Endothelial cell (in vitro differentiated cells): ENCODE measurements at places on chromosomes 1 and 21. TPM values are rescaled to one million over a fixed set of nuclear protein-coding genes. Genes with fewer than 3 reads are reported as not detected.

The SPRR2A gene
- total RNA-seq = not detected

The STPG1 gene
- total RNA-seq = 10.0 TPM

The FCMR gene
- 8.4 TPM for total RNA-seq

The ANXA9 gene
- total RNA-seq = not detected

DNA sequence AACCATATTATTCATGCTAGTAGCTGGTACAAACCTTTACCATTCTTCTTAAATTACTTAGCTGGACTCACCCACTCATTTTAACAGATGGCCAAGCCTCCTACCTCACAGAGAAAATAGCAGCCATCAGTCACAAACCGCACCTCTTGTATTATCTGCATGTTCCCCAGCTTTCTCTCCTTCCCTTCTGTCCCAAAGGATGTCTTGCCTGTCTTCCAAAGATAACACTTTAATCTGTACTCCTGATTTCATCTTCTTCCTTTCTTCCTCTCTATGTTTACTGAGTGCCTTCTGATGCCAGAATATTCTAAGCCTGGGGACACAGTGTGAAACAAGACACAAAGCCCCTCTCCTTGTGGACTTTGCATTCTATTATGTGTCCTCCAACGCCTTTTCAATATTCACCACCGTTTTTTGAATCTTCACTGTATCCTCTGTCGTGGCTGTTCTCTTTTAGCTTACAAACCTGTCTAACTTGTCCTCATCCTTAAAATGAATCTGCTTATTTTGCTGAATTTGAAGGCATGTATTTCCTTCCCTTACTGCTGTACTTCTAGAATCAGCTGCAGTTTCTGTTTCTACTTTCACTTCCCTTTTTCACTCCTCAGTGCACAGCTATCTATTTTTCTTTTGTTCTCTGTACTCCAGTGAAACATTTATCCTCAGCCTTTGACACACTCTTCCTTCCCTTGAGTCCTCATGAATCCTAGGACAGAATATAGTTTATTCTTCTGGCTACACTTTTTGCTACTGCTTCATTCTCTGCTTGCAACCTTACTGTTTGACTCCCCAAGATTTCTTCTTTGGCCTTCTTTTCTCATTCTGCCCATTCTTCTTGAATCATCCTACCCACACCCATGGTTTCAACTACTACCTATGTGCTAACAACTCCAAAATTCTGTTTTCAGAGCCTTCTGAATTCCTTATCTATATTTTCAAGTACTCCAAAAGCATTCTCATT is 216.9 kb upstream of the SAMSN1 start:
- DNase-seq = no peak

DNA sequence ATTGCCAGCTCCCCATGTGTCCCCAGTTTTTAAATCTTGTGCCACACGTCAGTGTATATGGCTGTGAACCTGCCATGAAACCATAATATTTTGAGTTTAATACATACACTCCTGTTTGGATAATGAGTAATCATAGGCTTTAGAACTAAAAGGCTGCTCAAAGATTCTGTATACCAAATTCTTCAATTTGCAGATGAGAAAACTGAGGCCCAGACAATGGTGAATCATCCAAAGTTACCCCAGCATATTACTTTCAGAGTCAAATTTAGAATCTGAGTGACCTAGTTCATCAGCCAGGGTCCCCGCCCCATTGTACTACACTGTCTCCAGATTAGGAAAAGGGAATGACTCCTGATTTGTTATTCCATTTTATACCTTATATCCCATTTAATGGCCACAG is 224.6 kb downstream of the FGGY start:
- no peak for DNase-seq

DNA sequence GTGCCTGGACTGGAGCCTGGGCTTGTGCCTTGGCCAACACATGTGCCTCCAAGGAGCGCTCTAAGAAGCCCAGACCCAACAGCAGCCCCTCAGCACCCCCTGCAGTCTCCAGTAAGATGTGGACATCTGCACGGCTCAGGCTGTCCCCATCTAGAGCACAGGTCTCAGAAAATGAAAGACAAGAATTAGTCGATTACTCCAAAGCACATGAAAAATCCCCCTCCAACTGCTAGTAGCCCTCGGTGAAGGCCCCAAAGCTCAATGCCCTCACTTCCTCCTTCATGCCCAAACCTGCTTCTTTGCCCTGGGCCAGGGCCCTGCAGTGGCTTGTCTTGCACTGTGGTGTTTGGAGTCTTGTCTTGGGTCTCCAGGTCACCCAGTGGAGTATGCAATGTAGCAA is 21.9 kb upstream of the ERO1B start:
- DNase-seq = no peak

- DNase-seq = no peak
Observed at GRCh38 chr21:45261093-45261492, 26.6 kb downstream of the POFUT2 start.

DNA sequence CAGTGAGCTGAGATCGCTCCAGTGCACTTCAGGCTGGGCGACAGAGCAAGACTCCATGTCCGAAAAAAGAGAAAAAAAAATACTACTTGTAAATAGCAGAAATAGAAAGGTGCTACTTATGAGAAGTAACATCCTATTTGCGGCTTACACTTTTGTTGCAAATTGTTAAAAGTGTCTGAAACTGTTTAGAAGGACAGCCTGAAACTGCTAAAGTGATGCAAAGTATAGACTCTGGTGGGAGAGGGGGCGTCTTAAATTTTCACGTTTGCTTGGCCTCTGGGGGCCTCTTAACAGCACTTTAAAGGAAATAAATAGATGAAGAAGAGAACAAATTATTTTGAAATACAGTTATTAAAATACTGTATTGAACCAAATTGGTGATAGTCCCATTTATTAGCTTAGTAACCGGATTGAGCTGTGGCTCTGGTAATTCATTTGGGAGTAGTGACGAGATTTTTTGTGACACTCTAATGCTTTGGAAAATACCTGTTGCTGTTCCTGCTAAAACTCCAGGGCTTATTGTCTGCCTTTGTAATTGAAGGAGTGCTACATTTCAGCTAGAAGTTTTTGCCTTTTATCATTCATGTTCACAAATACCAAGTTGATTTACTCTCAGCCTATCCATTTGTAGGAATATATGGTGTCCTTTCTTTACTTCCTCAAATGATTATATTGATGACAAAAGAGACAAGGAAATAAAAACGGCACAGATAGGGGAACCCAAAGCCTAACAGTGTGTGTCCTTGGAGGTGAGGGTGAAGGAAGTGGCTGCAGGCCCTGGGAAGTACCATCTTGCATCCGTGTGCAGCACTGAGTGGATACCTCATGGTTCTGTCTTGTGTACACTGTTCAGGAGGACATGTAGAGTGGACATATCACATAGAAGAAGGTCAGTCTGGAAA is 6.2 kb downstream of the PKNOX1 start:
- DNase-seq = no peak

DNA sequence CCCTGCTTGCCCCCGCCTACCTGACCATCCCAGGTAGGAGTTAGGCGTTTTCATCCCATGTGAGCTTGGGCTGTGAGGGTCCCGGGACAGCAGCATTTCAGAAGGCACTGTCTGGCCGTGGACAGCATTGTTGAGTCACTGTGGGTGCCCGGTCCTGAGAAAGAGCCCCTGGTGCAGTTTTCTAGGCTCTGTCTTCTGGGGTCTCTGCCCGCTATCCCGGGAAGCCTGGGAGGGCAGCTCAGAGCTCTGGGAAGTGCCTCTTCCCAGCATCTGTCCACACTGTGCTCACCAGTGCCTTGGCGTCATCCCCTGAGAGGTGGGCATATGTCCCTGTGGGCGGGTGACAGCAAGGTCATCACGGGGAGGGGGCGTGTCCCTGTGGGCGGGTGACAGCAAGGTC is 11.4 kb upstream of the ZNF669 start:
- no peak for DNase-seq

DNA sequence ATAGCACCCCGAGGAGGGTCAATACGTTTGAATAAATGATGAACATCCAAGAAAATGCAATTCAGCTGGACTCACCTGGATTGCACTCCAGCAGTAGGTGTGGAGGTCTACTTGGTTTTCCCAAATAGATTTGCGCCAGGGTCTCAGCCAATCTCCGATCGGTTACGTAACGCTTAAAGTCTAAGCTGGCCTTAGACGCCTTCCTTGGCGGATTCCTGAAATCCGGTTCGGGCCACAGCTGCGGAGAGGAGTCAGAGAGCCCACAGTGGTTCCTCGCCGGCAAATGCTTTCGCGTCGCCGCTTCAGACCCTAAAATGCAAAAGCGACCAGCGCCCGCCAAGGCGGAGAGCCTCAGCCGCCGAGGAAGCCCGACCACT is 322 bp downstream of the TFB2M start:
- no peak for DNase-seq

DNA sequence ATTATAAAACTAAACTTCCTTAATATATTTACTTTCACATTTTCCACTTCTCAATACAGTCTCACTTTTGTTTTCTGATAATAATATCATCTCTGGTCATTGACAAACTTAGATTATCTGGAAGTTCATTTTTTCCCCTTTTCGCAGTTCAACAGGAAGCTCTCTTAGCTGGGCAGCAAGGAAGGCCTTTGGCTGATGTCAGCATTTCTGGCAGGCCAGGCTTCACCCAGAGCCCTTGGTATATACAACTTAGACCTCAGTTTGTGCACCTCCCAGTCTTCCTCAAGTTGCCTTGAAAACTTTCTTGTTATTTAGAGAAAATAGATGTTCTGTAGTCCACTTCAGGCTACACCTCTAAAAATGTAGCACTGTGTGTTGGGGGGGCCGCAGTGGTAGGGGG is 1103.6 kb downstream of the AMY1C start:
- DNase-seq = no peak

DNA sequence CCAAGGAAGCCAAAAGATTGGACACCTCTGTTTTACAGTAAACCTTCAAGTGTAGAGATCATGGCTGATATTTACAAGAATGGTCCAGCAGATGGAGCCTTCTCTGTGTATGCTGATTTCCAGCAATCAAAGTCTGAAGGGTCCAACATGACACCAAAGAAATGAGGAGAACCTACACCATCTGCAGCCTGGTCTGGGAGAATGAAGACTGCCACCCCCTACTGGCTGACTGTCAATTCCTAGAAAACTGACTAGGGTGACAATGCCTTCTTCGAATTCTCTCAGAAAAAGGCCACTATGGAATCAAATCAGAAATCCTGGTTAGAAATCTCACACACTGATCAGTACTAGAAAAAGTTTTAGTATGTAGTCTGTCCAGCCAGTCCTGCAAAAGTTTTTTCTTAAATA is 83.3 kb downstream of the CDC42BPA start:
- peak; percentile 60 for DNase-seq

GRCh38 chr1:32337855-32338636 is 2.0 kb upstream of the MARCKSL1 start:
- no peak for DNase-seq

GRCh38 chr1:183039985-183040447 is 16.8 kb downstream of the LAMC1 start:
- no peak for DNase-seq
